ENCODE measurements at places on chromosomes 3 and 15. TPM values are rescaled to one million over a fixed set of nuclear protein-coding genes. Genes with fewer than 3 reads are reported as not detected.

Gene LMCD1
- 84.7 TPM for total RNA-seq

Gene SEMA3B
- total RNA-seq: 8.8 TPM

Gene IGF2BP2
- 12.8 TPM for total RNA-seq

Gene DNASE1L3
- total RNA-seq: not detected

Gene KLF13
- 92.6 TPM for total RNA-seq

Gene ERICH6
- not detected for total RNA-seq

Gene GREM1
- 5.8 TPM for total RNA-seq

Gene TPM1
- 500 TPM for total RNA-seq

Gene DPP8
- 25.9 TPM for total RNA-seq

Gene SNTN
- not detected for total RNA-seq

Gene ISL2
- total RNA-seq: 3.5 TPM

Gene TRIM69
- 5.8 TPM for total RNA-seq

Gene C3orf33
- 5.8 TPM for total RNA-seq

Gene GCNT3
- 127 TPM for total RNA-seq

Gene DCBLD2
- 263 TPM for total RNA-seq

Gene ARF4
- 165 TPM for total RNA-seq

Gene ANKDD1A
- total RNA-seq: 1.7 TPM

Gene GAP43
- total RNA-seq: not detected

Gene IFRD2
- total RNA-seq: 101 TPM

Gene TRPM1
- not detected for total RNA-seq

Gene RBP2
- total RNA-seq: not detected

Gene CRYBG3
- total RNA-seq: 5.4 TPM

Gene COLQ
- total RNA-seq: 0.23 TPM

Gene SLCO3A1
- 23.5 TPM for total RNA-seq

Gene ANKRD63
- total RNA-seq: 0.40 TPM

Gene CFAP92
- total RNA-seq: not detected

Gene NLGN1
- not detected for total RNA-seq

Gene CCDC33
- total RNA-seq: 6.7 TPM

Gene TRIM42
- not detected for total RNA-seq

Gene GPR160
- 1.9 TPM for total RNA-seq

Gene TUSC7
- not detected for total RNA-seq

Gene FAM227B
- 0.91 TPM for total RNA-seq

Gene CP
- 4.5 TPM for total RNA-seq

Gene LRRC31
- total RNA-seq: not detected

Gene MEX3B
- 4.2 TPM for total RNA-seq

Gene PLIN1
- 0.17 TPM for total RNA-seq

Gene NR1I2
- total RNA-seq: not detected

Gene RARB
- 10.3 TPM for total RNA-seq

Gene NR2E3
- 0.19 TPM for total RNA-seq

Gene CPNE9
- 0.17 TPM for total RNA-seq

Gene TM4SF18
- total RNA-seq: 36.3 TPM

Gene FAM131A
- 10.4 TPM for total RNA-seq

Gene CLRN1
- total RNA-seq: not detected

Gene GPR62
- not detected for total RNA-seq

Gene CHDH
- 1.7 TPM for total RNA-seq

Gene MINAR1
- 0.30 TPM for total RNA-seq

Gene PODXL2
- total RNA-seq: 11.3 TPM

Gene CFAP100
- total RNA-seq: not detected

Gene MBD4
- 16.6 TPM for total RNA-seq

Gene CAPN3
- 0.34 TPM for total RNA-seq

Gene ADAMTS9
- total RNA-seq: 0.49 TPM

Gene UTS2B
- not detected for total RNA-seq
